ENCODE measurements at places on chromosomes 4 and X.

- no peak for DNase-seq
These were observed at the start of gene IL2RG for GRCh38 chrX:71111141-71111843. IL2RG (minus strand) TSS chrX:71111577; CDS start chrX:71111539, 38 bp downstream.

- DNase-seq: no peak
These were observed 7.6 kb downstream of the PLXNB3 start for GRCh38 chrX:153771415-153772315.

DNA sequence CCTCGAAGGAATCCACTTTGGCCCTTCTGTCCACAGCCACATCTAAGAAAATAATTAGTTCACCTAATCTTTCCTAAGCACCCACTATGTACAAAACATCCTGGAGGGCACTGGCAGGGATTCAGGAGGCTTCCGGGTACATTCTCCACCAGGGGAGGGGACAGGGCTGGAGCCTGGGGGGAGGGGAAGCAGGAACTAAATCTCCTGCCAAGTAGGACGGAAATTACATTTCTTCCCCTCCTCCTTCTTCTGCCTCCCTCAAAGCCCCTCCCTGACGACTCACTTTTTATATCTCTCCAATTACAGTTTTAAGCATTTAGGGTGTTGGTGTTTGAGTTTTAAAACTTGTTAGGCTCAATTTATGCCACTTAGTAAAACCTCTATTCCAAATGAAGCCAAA, 203.1 kb downstream of the BCOR start:
- DNase-seq: no peak

DNA sequence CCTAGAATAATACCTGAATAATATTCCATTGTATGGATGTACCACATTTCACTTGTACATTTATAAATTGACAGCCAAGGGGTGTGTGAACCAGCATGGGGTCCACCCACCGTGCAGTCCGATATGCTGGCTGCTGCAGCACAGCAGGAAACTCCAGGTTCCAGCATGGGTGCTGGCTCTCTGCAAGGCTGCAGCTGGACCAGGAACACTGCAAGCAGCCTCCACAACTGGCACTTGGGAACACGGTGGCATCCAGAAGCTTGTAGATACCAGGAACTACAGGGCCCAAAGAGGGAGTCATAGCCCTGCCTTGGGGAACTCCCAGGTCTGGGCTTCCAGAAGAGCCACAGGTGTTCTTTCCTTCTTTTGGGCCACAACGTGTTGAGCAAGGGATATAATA, 91.2 kb downstream of the NXF2 start:
- no peak for DNase-seq

DNA sequence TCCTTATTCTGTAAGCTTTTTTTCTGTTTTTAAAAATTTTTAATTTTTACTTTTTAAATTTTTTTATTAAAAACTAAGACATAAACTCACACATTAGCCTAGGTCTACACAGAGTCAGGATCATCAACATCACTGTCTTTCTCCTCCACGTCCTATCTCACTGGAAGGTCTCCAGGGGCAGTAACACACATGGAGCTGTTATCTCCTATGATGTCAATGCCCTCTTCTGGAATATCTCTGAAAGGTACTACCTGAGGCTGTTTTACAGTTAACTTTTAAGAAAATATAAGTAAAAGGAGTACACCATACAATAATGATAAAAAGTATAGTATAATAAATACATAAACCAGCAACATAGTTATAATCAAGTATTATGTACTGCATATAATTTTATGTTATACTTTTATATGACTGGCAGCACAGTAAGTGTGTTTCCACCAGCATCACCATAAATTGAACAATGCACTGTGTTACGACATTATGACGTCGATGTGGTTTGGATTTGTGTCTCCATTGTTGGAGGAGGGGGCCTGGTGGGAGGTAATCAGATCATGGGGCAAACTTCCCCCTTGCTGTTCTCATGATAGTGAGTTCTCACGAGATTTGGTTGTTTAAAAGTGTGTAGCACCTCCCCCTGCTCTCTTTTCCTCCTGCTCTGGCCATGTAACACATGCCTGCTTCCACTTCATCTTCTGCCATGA, 21.3 kb downstream of the IL15 start:
- no peak for DNase-seq

DNA sequence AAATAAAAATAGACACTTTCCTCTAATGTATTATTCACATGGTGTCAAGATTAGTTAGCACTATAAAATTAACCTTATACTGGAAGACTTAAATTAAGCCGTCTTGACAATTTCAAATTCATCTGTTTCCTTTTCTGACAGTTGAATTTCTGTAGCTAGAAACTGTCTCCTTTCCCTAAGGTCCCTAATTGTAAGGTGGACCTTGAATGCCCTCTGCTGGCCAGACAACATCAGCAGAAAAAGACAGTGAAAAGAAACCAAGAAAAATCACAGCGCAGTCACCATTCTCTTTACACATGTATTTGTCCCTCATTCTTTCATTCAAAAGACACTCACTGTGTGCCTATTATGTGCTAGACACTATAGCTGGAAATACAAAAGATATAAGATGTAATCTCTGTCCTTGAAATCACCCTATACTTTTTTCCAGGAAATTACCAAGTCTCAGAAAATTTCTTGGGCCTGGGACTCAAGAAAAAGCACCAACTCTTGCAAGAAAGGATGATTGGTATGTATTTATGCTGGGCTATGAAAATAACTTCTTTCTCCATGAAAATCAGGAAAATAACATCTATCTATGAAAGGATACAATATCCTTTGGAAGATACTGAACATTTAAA, 32.7 kb upstream of the AMBN start:
- DNase-seq: peak; percentile 68

DNA sequence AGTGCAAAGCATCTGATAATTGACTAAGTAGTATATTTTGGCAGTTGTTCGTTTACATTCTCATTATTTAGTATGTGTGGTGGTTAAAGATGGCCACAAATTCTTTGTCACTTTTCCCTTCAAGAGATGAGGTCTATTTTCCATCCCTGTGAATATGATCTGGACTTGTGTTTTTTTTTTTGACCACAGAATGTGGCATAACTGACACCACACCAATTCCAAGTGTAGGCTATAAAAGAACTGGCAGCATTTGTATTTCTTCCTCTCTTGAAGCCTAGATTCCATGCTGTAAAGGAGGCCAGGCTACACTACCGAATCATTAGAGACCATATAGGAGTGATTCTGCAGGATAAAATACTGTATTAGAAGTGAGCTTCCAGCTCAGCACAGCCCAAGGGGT, 596.6 kb downstream of the DMD start:
- DNase-seq: no peak

GRCh38 chr4:59455751-59456150, 1744.4 kb upstream of the ADGRL3 start:
- no peak for DNase-seq

GRCh38 chr4:98746530-98746929, 88.1 kb upstream of the TSPAN5 start:
- DNase-seq: no peak

DNA sequence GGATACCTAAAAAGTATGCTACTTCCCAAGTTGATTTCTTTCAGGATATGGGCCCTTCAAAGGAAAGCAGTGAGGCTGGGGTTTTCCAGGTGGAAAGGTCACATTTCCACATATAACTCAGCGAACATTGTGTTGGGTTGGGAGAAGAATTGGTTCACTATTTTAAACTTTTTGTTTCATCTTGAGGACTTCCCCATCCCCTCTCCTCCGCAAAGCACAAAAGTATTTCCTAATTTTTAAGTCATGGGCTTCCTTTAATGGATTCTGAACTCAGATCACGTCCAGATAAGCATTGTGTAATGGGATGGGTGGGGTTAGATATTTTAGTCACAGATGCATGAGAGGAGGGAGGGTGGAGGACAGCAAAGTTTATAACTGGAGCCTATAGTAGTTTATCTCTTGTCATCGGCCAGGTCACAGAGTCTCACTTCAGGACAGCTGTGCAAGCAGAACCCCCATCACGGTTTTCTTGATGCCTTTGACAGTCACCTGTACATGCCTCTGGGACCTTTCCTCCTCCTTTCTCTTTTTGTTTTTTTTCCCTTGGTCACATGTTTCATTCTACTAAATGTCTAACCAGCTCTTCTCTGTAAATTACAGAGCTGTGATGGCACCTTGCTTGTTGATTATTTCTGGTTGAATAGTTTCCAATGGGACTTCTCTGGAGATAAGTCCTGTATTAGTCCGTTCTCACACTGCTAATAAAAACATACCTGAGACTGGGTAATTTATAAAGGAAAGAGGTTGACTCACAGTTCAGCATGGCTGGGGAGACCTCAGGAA, 115.4 kb downstream of the PTTG2 start:
- no peak for DNase-seq

DNA sequence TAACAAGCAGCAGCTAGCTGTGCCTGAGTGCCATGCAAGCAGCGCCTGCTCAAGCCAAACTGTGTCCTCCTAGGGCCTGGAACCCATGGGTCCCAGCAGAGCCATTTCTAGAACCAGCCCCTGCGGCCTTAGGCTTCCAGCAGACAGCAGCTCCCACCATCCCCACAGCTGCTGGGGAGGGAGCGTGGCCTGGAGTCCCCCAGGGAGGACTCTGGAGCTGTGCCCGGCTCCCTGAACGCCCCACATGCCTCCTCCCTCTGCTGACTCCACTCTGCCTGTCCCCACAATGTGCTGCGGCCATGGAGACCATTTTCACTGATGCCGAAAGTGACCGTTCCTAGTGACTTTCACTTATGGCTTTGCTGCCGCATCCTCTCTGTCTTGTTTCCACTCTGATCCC, 45.9 kb downstream of the GAK start:
- DNase-seq: no peak

GRCh38 chr4:101019941-101020401, 327.4 kb downstream of the PPP3CA start:
- DNase-seq: no peak

DNA sequence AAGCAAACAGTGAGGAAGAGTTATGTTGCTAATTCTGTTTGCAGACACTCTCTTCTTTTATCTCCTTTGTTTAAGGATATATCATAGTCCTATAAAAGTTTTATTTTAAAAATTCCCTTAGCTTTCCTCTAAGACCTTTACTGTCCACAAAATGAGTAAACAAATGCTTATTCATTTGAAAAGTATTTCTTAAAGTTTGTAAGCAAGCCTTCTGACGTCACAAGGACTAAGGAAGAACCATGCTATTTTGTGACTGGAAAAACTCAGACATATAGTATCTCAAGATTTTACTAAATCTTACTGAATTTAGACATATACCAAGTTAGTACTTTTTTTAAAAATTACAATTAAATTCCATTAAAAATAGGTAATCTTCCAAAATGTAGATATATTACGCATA, 5.2 kb upstream of the RBMXL3 start:
- DNase-seq: no peak

DNA sequence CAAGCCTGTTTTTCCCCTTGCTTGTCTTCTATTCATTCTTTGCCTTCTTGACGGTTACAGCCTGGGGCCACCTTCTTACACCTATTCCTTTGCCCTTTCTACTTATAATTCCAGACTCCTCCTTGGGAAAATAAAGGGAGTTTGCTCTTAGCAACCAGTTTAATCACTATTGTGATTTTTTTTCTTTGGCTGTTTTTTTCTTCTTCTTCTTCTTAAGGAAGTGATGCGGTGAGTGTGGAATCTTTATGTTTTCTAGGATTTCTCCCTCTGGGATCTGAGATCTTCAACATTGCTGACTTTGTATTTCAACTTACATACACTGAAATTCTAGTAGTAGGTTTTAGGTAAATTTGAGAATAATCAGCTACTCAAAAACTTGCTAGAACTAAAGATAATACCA, 1.1 kb upstream of the KLHL13 start:
- DNase-seq: peak; percentile 16

GRCh38 chrX:50941638-50942037, 31.1 kb downstream of the BMP15 start:
- DNase-seq: no peak

DNA sequence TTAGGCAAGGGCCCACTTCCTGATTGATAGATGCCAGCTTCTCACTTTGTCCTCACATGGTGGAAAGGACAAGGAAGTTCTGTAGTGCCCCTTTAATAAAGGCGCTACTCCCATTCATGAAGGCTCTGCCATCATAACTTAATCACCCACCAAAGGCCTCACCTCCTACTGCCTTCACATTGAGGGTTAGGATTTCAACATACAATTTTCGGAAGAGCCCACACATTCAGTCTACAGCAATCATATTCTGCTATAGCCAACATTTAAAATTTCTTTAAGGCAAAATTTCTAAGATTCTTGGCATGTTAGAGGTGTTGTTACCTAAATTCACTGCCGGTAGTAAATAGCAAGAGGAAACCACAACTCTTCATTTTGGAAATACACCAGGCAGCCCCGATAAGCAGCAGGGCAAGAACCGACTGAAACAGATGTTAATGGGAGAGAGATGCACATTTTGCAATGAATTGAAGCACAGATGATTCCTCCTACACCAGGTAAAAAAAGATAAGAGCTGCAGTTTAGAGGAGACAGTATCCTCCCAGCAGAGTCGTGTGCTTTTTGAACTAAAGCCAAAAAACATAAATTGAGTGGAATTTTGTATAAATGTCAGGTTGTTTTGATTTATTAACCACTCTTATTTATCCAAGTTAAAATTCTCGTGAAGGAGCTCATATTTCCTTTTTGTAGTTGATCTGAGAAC, 594.9 kb downstream of the KCTD8 start:
- DNase-seq: no peak

GRCh38 chrX:108362026-108362425, 76.2 kb downstream of the COL4A6 start:
- no peak for DNase-seq

DNA sequence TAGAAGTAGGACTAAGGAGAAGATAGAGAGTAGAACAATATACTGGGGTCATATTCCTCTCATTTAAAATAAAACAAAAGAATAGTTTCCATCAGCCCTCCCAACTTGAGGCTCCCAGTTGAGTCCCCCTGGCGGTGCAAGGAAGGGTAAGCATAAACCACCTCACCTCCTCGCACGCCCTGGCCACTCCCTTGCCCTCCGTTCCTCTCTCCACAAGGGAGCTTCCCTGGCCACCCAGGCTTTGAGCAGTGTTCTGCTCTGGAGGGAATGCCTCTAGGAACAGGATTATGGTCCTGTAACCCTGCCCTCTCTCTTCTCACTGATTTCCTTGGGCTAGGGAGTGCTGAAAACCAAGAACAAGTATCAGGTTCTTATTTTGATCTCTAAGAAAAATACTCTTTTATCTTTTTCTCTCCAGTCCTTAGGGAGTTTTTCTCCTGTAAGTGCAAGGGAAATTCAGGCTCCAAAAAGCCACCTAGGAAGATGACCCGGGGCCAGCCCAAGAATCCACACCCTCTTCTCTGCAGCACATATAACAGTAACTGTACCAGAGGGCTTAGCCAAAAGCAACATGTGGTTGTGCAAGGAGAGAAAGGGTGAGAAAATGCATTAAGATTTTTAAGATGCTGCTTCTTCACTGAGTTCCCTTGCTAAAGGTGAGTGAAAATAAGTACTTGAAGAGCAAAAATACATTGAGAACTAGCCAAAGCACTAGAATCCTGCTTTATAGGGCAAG, 69.9 kb downstream of the USP38 start:
- DNase-seq: no peak
